CD14-positive monocyte (primary cell): ENCODE measurements at places on chromosomes 2 and 18.

GRCh38 chr2:61044636-61045035 is 21.0 kb upstream of the SANBR start:
- peak; percentile 75 for DNase-seq

DNA sequence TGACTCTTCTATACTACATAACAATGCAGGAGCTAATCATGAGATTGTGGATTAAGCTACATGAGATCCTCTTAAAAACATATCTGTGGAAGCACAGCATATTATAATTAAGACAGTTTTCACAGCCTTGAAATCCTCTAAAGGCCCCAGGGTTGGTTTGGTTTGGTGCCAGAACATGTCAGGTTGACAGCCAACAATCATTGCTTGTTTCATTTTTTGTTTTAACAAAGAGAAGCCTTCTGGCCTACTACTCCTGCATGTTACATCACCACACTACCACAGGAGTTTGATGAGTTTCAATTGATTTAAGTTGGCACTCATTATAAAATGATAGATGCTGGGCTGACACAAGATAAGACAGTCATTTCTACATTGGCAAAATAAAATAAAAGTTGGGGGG is 255.9 kb upstream of the ERBB4 start:
- no peak for DNase-seq

GRCh38 chr2:11580697-11581096 is 46.9 kb downstream of the GREB1 start:
- DNase-seq: no peak

DNA sequence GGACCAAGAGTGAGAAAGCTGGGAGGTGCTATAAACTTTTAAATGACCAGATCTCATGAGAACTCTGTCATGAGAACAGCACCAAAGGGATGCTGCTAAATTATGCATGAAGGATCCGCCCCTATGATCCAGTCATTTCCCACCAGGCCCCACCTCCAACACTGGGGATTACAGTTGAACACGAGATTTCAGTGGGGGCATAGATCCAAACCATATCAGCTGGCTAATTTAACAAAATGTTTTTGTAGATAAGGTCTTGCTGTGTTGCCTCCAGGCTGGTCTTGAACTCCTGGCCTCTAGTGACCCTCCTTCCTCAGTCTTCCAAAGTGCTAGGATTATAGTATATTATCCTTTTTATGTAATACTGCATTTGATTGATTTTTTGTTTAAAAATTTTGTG is 56.0 kb downstream of the NBEAL1 start:
- DNase-seq: no peak

- DNase-seq: no peak
These were observed 632 bp downstream of the AFTPH start for GRCh38 chr2:64524604-64525316.

DNA sequence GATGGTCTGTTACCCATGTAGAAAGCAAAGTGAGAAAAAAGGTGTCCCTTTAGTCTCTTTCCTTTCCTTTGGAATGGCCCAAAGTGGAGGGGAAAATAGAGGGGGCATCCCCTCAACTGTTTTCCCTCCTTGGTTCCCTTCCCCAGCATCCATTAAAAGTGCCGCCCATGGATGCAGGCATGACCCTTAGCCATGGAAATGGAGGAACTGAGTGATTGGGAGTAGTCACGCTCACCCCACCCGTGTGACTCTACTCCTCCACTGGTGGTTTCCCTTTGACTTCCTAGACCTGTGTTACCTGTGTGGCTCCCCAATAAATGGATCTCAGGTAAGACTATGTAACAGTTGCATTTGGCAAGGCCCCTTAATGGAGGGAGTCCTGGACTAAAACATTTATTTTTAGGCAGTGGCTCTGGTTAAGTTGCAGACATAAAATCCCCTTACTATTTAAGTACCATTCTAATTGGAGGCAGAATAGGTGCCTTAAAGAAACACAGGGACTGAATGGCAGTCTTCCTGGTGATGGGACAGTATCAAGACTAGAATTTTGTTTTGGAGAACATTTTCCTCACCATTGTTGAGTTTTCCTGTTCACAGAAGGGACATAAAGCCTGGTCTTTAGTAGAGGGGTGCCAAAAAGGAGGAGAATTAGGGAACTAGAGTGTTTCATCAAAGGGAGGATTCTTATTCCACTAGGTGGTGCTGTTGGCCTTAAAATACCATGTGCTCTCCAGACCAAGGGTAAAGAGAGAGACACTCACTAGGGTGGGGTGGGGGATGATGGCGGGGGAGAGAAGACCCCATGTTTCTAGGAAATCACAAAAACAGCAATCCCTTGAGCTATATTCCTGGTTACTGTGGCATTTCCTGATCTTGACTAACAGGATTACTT is 25.7 kb upstream of the PLA2R1 start:
- DNase-seq: peak; percentile 13

DNA sequence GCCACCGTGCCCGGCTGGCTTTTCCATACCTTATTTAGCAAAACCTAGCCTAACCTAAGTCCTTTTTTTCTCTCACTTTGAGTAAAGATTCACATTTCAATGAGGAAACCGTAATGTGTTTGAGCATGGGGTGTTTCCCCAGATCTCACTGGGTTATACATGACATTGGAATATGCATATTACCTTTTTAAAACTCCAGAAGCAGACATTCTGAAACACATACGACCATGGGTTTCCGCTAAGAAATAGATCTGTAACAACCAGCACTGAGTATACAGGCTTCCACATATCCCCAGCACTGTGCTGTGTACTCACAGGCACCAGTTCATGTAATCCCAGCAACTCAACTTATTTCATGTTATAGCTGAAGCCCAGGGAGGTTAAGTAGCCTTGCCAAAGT is 41.0 kb upstream of the FOSL2 start:
- no peak for DNase-seq

GRCh38 chr2:179020156-179020750 is 29.7 kb downstream of the CCDC141 start:
- no peak for DNase-seq

DNA sequence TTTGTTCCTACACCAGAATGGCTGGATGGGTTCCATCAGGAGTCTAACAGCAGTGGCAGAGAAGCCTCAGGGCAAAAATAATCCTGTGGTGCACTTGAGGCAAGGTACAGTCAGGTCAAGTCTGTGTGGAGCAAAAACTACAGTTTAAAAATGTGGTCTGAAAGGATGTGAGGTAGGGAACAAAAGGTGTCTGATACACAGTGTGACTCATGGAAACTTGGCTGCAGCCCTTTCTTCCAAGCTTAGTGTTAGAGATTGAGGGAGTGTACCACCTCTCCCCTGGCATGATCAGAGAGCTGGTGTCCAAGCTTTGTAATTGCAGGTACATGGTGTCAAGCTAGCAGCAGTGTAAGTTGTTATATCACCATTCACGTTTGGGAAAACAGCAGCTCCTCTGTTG is 8.9 kb downstream of the ANKAR start:
- no peak for DNase-seq

DNA sequence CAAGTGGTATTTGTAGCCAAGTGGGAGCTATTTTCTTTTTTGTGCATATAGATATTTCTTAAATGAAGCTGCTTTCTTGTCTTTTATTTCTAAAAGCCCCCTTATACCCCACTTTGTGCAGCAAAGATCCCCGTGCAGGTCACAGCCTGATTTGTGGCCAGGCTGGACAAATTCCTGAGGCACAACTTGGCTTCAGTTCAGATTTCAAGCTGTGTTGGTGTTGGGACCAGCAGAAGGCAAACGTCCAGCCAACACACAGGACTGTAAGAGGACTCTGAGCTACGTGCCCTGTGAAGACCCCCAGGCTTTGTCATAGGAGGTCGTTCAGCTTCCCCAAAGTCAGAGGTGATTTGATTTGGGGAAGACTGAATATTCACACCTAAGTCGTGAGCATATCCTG is 21.9 kb downstream of the FOSL2 start:
- DNase-seq: no peak

DNA sequence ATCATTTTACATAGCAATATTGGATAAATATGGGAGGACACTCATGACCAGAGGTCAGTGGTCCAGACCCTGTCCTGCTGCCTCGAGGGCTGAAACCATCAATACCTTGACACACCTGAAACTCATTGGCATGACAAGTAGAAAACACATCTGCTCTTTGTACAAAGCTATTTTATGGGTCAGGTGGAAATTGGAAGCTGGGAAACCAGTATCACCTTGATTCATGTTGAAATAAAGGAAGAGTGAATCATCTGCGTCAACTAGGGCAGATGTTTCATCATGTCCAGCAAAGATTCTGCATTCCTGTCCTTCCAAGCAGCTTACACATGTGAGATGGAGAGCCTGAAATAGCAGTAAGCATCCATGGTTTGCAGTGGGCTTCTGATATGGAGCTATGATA is 80.0 kb upstream of the ERBB4 start:
- DNase-seq: no peak
